ENCODE measurements at places on chromosomes 7 and 10. TPM values are rescaled to one million over a fixed set of nuclear protein-coding genes. Genes with fewer than 3 reads are reported as not detected.

DNA sequence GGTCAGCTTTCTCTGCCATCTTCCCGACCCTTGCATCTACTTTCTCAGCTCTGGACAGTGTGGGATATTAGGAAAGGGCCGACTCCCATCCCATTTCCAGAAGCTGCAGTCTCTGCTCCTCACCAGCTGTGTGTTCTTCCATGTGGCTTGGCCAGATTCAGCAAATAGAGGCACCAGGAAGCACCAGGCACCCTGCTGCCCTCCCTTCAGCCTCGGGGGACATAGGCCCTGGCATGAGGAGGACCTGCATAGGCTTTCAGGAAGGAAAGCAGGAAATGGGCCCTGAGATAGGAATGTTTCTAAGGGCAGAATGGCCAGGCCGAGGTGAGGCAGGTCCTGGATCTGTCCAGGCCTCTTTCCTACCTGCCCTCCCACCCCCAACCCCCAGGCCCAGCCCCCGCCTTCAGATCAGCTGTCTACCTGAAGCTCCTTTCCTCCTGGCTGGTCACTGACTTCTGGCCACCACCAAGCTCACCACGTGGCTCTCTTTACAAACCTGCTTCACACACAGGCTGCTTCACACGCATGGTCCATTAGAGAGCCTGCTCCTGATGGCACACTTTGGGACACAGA lies 27.5 kb upstream of the PURB start:
- no peak for DNase-seq

SPDYE18 gene
- total RNA-seq, result 0.42 TPM

DNA sequence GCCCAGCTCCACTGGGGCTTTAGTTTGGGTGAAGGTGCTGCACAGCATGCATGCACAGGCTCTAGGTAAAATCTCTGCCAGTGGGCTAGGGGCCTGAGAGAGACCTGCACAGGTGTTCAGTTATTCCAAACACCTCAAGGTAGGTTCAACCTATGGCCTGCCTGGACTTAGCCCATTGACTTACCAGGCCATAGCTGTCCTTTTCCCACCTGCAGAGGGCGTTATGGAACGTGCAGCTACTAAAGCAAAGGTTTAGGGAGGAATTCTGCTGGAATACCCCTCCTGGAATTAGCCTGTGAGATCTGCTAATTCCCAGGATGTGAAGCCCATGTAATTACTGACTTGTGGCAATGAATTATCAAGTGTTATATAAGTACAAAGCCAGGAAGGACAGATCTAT lies 3.6 kb downstream of the VWC2 start:
- no peak for DNase-seq

ABCC2 gene
- total RNA-seq, result 2.8 TPM

DNA sequence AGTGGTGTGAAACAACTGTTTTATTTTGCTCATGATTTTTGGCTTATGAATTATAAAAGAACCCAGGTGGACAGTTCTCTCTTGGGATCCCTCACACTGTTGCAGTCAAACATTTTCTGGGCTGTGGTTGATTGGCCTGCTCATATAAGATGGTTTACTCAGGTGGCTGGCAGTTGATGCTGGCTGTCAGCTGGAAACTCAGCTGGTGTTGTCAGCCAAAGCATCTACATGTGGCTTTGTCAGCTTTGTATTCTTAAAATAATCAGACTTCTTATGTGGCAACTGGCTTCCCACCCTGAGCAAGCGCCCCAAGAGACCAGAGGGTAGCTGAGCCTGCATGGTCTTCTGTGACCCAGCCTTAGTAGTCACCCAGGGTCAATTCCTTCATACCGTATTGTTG lies 534.7 kb downstream of the NRG3 start:
- DNase-seq, result no peak

KAZALD1 gene
- total RNA-seq, result 1.9 TPM

- DNase-seq, result no peak
Measured at GRCh38 chr7:18420748-18421147, 74.8 kb upstream of the HDAC9 start.

DNA sequence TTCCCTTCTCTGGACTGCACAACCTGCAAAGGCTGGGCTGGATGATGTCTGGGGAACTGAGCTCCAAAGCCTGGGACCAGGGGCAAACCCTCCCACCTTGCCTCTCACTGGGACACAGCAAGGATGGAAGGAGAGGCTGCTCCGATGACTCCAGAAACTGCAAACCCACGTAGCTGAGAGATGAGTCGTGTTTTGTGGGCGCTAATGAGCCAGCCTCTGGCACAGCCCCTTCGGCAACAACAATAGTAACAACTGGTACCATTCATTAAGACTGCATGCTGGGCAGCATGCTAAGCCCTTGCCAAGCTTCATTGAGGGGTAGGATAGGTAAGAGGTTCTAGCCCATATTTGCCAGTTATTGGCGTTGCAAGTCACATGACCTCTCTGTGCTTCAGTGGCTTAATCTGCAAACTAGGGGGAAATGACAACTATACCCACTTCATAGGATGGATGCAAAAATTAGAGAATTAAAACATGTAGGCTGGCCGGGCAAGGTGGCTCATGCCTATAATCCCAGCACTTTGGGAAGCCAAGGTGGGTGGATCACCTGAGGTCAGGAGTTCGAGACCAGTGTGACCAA lies 145.9 kb downstream of the SH3PXD2A start:
- no peak for DNase-seq

C7orf57 gene
- not detected for total RNA-seq

DNA sequence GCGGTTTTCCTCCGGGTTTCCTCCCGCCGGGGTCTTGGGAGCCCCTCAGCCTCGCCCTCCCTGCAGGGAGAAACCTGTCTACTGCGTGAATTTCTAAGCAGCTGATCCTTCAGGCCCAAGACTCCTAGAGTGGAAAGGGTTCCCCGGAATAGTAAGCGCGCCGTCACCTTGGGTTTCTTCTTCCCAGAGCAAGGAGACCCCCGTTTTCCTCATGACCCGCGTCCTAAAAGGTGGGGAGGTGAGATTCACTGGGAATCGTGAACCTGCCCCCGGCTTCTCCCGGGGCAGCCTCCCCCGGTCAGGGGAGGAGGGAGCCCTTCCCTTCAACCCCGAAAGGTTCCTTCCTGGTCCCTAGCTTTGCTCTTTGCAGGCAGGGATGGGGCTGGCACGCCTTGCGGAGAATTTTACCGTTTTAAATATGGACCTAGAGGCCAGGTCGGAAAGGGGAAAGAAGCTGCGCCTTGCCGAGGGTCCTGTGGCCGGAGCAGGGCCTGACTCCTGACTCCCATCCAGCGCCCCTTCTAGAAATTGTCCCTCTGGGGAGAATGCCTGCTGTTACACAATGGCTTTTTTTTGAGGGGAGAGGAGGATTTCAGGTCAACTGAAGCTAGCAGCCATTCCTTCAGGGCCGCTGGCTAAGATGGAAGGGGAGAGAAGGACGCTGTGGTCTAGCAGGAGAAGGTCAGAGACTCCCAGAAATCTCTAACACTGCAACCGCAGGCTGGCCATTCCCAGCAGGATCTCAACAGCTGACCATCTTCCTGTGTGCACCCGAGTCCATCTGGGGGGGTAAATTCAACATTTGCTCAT lies 11.6 kb upstream of the MNX1 start:
- peak; percentile 59 for DNase-seq

TMEM270 gene
- not detected for total RNA-seq

MOGAT3 gene
- not detected for total RNA-seq

TMEM229A gene
- not detected for total RNA-seq

Measured in mesenteric fat pad (tissue), 1 donor.